Activated naive CD8-positive, alpha-beta T cell treated with anti-CD3 and anti-CD28 coated beads, Interleukin-2, amount 50 U/mL, for 24 hours (primary cell): ENCODE measurements at places on chromosomes 16 and 17.
A peak's percentile ranks its signal among the peaks of the same experiment; 100 is the strongest.

GRCh38 chr17:78180508-78180907 lies 6.3 kb downstream of the TK1 start:
- no peak for DNase-seq

DNA sequence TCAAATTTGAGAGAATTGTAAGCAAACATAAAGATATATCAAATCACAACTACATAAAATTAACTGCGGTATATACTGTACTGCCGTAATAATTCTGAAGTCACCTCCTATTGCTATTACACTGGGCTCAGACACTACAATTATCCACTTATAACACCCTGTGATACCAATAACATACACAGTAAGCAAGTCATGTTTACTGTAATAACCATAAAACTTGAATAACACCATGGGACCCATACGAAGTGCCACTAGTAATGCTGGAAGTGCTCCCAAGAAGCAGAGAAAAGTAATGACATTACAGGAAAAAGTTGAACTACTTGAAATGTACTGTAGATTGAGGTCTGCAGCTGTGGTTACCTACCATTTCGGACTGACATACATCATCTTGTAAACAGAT lies 24.0 kb downstream of the CMC2 start:
- no peak for DNase-seq

GRCh38 chr17:2723997-2724783 lies 12.6 kb upstream of the CLUH start:
- DNase-seq: no peak

GRCh38 chr16:28140788-28141618 lies 70.8 kb downstream of the XPO6 start:
- peak; percentile 46 for DNase-seq

- no peak for DNase-seq
Measured at GRCh38 chr17:80503031-80503430, 26.6 kb upstream of the NPTX1 start.

- no peak for DNase-seq
Measured at GRCh38 chr17:31393749-31394146, 2.3 kb downstream of the RAB11FIP4 start.

DNA sequence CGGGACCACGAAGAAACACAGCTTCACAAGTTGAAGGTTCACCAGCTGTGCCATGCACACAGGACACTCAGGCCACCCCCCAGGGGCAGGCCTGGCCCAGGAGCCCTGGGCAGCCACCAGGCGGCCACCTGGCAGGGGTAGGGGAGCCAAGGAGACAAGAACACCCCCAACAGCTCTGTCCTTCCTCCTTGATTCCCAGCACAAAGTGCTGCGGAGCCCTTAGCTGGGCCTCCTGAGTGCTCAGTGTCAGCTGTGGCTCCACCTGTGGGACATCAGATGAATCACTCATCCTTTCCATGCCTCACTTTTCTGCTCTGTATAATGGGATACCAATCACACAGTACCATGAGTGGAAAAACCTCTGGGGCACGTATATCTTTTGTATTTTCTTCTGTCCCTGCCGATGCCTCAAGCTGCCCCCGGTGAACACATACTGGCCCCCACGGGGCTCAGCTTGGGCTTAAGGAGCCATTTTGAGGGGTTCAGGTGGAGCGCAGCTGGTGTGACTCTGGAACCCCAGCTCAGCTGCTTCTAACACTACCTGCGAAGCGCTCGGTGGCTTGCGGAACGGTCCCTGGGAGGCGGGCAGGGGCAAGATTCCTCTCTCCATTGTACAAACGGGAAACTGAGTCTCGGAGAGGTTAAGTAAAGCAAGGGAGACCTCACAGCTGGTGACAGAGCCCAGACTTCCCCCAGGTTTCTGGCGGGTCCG lies 12.0 kb downstream of the GALK1 start:
- DNase-seq: no peak

DNA sequence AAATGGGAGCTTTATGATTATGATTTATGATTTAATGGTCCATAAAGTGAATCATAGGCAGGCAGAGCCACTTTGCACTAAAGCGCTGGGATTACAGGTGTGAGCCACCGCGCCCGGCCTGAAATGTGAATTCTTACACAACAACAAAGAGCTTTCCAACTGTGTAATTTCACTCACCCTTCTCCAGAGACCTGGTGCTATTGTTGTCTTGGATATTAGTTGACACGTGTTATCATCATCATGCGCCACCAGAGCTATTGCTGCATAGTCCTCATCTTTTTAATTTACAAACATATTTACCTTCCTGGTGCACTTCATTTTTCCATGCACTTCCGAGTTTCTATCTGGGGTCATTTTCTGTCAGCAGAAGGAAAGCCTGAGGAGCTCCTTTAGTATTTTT lies 4.8 kb upstream of the UTS2R start:
- DNase-seq: no peak

DNA sequence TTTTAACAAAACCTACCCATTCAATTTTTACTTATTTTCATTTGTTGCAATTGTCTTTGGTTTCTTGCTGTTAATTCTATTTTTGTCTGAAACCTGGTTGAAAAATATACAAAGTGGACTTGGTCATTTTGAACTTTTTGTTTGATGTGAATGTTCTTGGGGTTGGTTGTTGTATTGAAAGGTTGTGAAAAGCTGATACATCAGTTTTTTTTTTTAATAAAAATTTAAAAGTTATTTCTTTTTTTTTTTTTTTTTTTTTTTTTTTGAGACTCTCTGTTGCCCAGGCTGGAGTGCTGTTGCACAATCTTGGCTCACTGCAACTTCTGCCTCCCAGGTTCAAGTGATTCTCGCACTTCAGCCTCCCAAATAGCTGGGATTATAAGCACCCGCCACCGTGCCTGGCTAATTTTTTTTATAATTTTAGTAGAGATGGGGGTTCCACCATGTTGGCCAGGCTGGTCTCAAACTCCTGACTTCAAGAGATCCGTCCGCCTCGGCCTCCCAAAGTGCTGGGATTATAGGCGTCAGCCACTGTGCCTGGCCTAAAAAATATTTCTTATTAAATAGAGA lies 28.9 kb downstream of the WIPF2 start:
- DNase-seq: no peak

- peak; percentile 70 for DNase-seq
Measured at GRCh38 chr17:17313350-17313991, 10.3 kb downstream of the NT5M start.

DNA sequence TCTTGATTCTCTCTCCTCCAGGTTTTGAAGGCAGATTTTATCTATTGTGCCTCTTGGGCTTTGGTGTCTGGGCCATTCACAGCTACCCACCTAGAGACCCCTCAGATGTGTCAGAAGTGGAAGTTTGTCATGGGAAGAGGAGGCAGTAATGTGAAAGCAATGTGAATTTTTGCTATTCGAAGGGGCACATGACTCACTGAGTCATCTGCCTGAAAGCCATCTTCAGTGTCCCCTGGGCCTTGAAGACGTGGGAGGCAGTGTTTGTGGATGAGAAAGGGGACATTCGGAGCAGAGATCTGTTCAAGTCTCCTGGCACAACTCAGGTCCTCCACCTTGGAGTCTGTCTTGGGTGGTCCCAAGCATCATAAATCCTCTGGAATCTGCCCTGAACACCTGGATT lies 530.2 kb downstream of the NPIPA7 start:
- DNase-seq: no peak

DNA sequence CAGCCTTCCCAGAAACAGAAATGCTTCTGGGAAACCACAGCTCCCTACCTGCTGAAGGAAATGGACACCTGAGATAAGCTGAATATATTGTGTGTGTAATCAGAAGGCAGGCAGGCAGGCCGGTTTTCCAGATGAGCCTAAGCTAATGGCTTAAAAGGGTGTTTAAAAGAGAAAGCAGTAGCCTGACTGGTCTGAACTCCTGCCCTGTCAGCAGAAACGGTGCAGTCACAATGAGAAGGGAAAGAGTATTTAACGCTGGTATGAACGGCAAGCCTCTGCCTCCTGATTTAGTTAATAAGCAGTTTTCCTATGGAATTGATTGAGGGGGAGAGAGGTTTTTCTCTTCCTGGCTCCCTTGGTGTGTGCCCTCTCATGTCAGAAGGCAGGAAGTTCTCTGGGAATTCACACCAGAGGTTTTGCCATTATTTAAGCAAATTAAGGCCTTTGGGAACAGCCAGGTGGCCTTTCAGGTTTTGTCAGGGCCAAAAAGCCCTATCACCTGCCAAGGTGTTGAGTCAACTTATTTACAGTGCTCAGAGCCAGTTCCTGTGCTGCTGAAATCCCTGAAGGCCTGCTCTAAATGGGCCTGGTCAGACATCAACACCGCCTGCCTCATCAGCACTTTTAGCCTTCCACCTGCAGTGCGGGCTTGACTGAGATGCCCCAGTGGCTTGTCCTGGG lies 41.6 kb downstream of the CDH1 start:
- no peak for DNase-seq

DNA sequence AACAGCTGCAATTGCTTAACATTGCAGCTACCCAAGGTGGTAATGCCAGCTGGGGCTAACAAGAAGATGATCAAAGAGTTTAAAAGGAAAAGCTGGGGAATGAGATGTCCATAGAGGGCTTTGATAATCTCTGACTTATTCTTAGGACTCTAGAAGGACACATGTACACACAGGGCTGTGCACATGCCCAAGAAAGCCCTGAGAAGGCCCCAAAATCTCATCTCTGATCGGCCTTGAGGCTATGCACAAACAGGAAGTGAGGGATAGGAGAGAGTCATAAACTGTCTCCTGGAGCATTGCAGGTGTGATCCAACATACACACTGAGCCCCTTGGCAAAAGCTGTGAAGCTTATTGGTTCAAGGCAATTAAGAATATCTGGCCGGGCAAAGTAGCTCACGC lies 17.2 kb upstream of the RABEP1 start:
- no peak for DNase-seq

GRCh38 chr17:57578608-57579225 lies 166.4 kb downstream of the CCDC182 start:
- no peak for DNase-seq

DNA sequence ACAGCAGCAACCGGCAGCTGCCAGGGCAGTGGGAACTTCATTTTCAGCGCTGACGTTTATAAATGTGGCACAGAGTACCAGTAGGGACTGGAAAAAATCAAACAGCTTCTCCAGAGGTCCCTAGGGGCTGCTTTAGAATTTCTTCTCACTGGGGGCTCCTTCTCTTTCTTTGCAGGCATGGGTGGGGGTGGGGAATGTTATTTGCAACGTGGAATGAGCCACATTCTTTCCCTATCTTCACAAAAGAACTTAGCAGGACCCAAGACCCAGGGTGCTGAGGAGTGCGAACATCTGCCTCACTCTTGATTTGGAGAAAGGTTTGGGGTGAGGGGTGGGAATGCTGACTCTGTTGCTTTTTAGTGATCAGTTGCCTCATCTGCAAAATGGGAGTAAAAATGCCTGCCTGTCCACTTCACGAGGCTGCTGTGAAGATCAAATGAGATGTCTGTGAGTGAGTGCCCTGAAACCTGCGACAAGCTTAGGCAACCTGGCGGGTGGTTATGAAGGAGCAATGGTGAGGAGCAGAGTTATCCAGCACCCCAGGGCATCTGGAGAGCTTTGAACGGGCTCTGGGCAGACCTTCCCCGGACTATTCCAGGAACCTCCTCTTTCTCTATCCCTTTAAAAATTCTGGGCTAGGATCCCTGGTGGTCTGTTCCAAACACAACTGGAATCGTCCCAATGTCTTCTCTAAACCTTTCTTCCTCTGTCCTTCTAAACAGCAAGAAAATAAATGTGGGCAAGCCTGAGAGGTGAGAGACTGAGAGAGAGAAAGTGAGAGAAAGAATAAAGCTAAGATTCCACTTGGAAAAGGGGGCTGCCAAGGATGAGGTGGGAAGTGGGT lies 10.7 kb upstream of the PIPOX start:
- no peak for DNase-seq

- DNase-seq: no peak
Measured at GRCh38 chr17:81681672-81682071, 1.9 kb downstream of the ARL16 start.

DNA sequence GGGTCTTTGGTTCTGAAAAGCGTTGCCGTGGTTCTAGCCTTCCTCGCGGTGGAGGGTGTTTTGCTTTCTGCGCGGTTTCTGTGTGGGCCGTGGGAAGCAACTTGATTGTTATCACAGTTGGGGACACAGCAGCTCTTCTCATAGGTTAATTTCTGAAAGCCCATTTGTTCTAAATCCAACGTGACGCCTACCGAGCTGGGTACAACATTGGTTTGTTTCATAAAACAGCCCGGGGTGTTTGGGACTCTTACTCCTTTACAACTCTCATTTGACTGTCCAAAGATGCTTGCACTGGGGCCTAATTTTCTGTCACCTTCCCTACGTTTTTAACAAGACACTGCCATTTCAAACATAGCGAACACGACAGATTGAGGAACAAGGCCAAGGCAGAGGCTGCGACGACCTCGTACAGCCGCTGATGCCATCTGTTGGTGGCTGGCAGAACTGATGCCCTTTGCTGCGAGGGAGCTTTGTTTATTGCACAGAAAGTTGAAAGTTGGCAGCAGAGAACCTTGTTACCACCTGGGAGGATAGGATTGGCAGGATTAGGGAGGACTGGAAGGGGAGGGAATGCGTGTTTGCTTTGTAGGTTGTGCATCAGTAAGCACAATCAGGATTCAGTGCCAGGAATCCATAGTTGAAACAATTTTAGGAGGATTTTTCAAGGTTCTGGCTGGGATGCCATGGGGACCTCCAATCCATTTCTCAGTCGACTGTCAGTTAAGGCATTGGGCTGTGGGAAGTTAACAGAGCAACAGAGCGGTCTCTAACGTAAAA lies 98.3 kb downstream of the PITPNC1 start:
- DNase-seq: peak; percentile 80

- DNase-seq: peak; percentile 39
Measured at GRCh38 chr17:28612936-28613872, 781 bp downstream of the RSKR start.

- no peak for DNase-seq
Measured at GRCh38 chr16:78583441-78583840, 484.0 kb downstream of the WWOX start.

- peak; percentile 62 for DNase-seq
Measured at GRCh38 chr16:25110387-25110947, 1.1 kb upstream of the LCMT1 start.
